ENCODE measurements at places on chromosomes 4 and X.
A peak's percentile ranks its signal among the peaks of the same experiment; 100 is the strongest.

- DNase-seq: no peak
These were observed 586.0 kb downstream of the ACTRT1 start for GRCh38 chrX:127466211-127466610.

DNA sequence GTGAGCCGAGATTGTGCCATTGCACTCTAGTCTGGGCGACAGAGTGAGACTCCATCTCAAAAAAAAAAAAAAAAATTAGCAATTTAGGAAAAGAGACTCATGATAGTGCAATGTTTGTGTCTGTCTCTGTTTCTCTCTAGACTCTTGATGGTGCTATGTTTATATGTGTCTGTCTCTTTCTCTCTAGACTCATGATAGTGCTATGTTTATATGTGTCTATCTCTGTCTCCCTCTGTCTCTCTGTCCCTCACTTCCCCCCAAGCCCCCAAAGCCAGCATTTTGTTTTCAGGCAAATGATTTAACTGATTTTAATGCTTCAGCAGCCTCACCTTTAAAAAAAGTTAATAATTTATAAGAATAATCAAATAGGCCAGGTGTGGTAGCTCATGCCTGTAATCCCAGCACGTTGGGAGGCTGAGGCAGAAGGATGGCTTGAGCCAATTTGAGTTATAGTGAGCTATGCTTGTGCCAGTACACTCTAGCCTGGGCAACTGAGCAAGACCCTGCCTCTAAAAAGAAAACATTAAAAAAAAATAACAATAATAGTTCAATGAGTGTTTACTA is 6.9 kb downstream of the MOB1B start:
- no peak for DNase-seq

DNA sequence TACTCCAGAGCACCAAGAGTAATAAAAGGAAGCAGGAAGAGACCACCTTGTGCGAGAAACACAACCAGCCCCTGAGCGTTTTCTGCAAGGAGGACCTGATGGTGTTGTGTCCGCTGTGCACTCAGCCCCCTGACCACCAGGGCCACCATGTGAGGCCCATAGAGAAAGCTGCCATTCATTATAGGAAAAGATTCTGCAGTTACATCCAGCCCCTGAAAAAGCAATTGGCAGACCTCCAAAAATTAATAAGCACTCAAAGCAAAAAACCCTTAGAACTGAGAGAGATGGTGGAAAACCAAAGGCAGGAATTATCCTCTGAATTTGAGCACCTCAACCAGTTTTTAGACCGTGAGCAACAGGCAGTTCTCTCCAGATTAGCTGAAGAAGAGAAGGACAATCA is 5.7 kb downstream of the TRIM75 start:
- no peak for DNase-seq

- peak; percentile 11 for DNase-seq
These were observed 1.1 kb upstream of the SLC10A7 start for GRCh38 chr4:146522869-146523205.

- DNase-seq: no peak
These were observed 340.8 kb downstream of the GRXCR1 start for GRCh38 chr4:43233321-43233720.

GRCh38 chr4:24557026-24558025 is 27.0 kb downstream of the DHX15 start:
- peak; percentile 37 for DNase-seq

- DNase-seq: no peak
These were observed 15.2 kb downstream of the USP53 start for GRCh38 chr4:119227690-119228089.

GRCh38 chr4:36316607-36317006 is 35.2 kb downstream of the DTHD1 start:
- no peak for DNase-seq

DNA sequence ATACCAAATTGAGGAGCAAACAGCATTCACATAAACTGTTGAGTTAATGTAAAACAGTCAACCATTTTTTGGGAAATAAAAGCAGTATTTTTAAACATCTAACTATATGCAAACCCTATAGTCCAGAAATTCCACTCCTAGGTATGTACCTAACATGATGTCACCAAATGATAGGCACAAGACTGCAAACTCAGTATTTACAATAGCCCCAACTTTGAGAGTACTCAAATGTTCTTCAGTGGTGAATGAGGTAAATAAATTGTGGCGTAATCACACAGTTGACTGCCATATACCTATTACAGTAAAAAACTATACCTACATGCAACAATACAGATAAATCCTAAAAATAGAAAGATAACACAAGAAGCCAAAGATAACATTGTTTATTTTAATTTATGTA is 1243.8 kb upstream of the ADGRL3 start:
- no peak for DNase-seq

DNA sequence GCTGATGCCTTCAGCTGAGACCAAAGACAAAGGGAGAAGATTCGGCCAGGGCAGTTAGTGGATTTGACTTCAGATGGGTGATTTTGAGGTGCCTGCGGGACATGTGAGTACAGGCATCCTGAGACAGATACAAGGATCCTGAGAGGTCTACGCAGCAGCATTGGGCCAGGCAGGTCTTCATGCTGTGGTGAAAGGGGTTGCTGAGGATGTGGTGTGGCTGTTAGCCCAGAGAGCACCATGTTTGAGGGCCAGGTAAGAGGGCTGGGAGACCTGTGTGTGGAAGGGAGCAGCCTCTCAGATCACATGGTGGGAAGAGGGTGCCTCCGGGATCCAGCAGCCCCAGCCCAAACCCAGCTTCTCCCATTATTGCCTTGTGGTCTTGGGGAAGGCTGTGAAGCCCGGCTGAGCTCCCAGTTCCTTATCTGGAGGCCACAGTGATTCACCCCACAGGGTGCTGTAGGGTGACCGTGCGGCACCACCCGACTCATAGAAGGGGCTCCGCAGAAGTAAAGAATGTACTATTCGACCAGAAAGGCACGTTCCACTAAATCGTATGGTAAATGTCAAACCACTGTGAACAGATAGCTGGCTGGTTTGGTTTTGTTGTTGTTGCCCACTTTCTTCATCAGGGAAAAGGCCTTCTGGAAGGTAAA is 27.7 kb upstream of the TADA2B start:
- no peak for DNase-seq

- no peak for DNase-seq
These were observed 68.0 kb upstream of the MAP9 start for GRCh38 chr4:155444721-155445120.

- peak; percentile 7 for DNase-seq
These were observed 430.7 kb downstream of the IDS start for GRCh38 chrX:149074398-149074797.

DNA sequence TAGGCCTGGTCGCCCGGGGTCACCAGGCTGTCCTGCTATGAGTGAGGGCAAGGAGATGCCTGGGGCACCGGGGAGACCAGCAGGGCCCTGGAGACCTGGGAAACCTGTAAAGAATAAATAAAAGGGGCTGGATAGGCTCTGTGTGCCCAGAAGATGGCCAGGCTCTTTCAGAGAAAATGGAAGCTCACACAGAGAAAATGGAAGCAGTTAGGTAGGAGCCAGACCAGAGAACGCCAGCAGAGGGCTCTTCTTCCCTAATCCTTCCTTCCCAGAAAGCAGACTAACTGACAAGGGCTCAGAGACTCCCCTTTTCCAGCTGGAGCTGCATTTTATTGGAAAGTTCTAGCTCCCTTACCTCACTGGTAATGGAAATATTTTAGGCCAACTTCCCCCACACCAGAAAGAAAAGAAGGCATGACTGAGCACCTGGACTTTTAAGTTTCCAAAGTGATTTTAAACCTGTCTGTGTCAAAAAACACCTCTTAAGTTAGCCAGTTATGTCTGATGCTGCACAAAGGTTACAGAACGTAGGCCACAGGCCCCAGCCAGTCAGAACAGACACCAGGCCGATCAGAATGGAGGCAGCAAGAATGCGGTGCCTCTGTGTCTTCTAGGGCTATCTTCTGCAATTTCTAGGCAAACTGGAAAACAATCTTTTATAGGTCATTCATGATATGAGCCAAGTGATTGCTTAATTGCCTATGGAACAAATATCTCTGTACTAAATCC is 74.0 kb downstream of the ATG4A start:
- DNase-seq: no peak

DNA sequence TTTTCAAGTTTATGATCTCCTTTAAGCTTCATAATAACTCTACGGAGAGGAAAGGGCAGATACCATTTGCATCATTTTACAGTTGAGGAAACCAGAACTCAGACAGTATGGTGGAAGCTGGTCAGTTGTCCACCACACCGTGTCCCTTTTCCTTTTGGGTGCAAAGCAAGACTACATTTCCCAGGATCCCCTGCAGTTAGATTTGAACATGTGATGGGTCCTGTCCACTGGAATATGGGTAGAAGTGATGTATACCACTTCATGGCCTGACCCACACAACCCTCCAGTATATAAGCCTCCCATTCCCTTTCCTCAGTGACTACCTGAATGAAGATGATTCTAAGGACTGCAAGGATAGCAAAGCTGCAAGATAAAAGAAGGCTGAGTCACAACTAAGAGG is 74.7 kb downstream of the BEND2 start:
- no peak for DNase-seq

DNA sequence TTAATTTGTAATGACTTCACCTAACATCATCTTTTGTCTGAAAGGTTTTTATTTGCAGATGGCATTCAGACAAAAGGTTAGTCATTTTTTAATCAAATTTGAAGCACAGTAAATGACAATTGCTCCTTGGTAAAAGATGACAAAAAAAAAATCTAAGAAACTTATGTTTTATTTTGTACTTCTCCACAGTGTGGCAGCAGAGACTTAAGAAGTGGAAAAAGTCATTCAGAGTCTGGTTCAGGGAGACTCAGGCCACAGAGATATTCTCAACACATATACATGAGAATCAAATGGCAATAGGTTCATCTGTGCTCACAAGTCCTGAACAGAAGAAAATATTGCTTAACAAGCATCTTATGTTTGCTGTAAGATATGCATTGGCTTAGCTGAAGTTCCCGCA is 436.2 kb downstream of the KCNIP4 start:
- DNase-seq: no peak

DNA sequence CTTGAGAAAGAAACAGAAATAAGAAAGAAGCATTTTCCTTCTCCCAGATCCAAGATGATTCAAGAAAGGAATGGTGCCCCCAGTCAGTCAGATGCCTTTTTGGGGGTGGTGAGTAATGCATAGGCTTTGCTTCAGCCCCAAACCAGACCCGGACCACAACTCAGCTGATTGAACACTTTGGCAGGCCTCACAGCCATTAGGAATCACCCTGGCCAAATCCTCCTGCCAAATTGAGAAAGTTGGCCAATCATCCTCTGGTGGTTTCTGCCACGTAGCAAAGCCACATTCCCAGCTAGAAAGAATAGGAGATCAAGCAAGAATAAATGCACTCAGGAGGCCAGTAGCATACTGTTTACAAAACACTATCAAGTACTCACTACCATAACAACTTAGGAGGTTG is 33.7 kb downstream of the FRMD7 start:
- no peak for DNase-seq

- DNase-seq: no peak
These were observed 436.2 kb downstream of the TLL1 start for GRCh38 chr4:166309286-166309685.

- DNase-seq: no peak
These were observed 148.0 kb upstream of the STX18 start for GRCh38 chr4:4689694-4690440.

- no peak for DNase-seq
These were observed 481.5 kb downstream of the PACRGL start for GRCh38 chr4:21181716-21182115.

- no peak for DNase-seq
These were observed 112.5 kb downstream of the PCDH7 start for GRCh38 chr4:30832639-30833038.

GRCh38 chrX:100600758-100601157 is 16.0 kb downstream of the TNMD start:
- DNase-seq: no peak

GRCh38 chr4:169270810-169271691 is at the start of gene SH3RF1:
Gene SH3RF1, minus strand, starts transcription at chr4:169270956. Its CDS starts 1,744 bp downstream, at chr4:169269212.
- DNase-seq: peak; percentile 37

DNA sequence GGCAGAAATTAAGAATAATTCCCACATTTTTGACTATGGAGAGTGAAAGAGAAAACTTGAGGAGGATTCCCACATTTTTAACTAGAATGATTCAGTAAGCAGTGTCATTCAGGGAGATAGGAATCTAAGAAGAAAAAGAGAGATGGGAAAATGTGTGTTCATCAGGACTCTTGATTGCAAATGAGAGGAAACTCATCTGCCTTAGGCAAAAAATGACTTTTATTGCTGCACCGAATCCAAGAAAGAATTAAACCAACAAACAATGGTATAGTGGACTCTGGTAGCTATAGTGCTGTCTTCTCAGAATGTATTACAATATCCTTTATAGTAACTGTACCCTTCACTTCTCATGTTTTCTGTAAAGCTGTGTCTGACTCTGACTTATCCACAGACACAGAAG is 15.0 kb upstream of the TMEM144 start:
- no peak for DNase-seq

- no peak for DNase-seq
These were observed 72.0 kb downstream of the FAT1 start for GRCh38 chr4:186651624-186652023.

DNA sequence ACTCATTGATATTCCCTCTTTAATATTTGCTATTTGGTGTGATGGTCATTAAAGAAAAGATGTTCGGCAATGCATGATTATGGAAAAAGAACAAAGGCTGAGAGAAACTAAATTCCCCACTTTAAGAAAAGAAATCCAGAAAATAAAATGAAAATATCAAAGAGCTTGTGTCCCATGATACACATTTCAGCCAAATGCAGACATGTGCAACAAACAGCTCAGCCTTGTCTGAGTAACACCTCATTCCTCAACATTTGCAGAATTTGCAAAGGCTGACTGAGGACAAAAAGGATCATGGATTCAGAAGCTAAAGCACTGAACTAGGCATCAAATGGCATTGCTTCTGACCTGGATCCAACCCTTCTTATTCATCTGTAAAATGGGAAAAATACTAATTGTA is 281.0 kb downstream of the RAB28 start:
- DNase-seq: no peak

DNA sequence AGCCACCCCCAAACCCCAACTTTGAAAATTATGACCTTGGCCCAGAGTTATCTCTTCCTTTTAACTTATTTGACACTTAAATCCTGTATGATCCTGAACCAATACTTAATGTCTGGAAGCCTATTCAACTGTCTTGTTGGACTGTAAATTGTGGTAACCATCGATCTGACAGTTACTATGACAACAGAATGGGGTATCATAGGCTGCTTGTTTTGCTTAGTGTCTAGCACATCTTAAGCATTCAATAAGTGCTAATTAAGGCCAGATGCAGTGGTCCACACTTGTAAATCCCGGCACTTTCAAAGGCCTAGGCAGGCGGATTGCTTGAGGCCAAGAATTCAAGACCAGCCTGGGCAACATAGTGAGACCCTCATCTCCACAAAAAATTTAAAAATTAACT is 175.0 kb downstream of the APBB2 start:
- DNase-seq: no peak

- DNase-seq: no peak
These were observed 118.9 kb upstream of the USP9X start for GRCh38 chrX:40966213-40966820.

DNA sequence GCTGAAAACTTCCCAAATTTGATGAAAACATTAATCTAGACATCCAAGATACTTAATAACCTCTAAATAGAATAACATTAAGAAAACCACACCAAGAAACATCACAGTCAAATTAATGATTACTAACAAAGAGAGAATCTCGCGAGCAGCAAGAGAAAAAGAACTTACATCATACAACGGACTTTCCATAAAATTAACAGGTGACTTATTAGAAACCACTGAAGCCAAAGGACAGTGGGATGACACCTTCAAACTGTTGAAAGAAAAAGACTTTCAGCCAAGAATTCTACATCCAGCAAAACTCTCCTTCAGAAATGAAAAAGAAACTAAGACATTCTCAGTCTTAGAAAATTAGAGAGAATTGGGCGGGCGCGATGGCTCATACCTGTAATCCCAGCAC is 232.0 kb downstream of the SNCA start:
- no peak for DNase-seq

- DNase-seq: no peak
These were observed 890 bp upstream of the FREM3 start for GRCh38 chr4:143701365-143701764.
